Esophagus squamous epithelium (tissue), 5 donors: ENCODE measurements at places on chromosomes 16 and 17.
A peak's percentile ranks its signal among the peaks of the same experiment; 100 is the strongest.

DNA sequence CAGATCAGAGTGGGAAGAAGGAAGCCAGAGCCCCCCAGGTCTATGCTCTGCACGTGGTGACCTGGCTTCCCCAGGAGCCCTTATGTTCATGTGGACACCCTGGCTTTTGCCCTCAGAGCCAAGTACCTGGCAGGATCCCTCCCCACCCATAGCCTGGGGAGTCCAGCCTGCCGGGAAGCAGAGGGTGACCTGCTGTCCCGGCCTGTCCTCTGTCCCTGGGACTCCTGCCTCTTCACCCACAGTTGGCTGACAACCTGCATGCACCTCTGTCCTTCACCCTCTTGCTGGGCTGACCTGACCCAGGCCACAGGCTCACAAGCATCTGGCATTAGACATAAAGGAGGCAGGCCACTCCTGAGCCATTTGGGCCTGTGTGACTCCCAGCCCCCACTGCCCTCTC is 60.2 kb downstream of the SMPD3 start:
- no peak for DNase-seq
- H3K4me3 ChIP-seq: no peak overlapping the region
- H3K36me3 ChIP-seq: no peaks in the 10 kb centered on the region
- peaks cover 12% of the 10 kb centered on the region for H3K4me1 ChIP-seq
- H3K27me3 ChIP-seq: no peaks in the 10 kb centered on the region

DNA sequence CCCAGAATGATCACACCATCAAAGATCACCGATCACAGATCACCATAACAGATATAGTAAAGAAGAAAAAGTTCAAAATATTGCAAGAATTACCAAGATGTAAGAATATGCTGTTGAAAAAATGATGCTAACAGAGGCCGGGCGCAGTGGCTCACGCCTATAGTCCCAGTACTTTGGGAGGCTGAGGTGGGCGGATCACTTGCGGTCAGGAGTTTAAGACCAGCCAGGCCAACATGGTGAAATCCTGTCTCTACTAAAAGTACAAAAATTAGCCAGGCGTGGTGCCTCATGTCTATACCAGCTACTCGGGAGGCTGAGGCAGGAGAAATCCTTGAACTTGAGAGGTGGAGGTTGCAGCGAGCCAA is 53.2 kb downstream of the CPPED1 start:
- no peak for DNase-seq
- H3K27ac ChIP-seq: no peak overlapping the region
- no peaks in the 10 kb centered on the region for H3K36me3 ChIP-seq
- no peaks in the 10 kb centered on the region for H3K4me1 ChIP-seq
- H3K27me3 ChIP-seq: no peaks in the 10 kb centered on the region

- no peak for DNase-seq
- H3K27me3 ChIP-seq: no peaks in the 10 kb centered on the region
- peaks cover 20% of the 10 kb centered on the region for H3K36me3 ChIP-seq
- no peak overlapping the region for H3K27ac ChIP-seq
- no peaks in the 10 kb centered on the region for H3K4me1 ChIP-seq
Observed at GRCh38 chr17:35692512-35693210, 38.8 kb upstream of the RASL10B start.

- no peaks in the 10 kb centered on the region for H3K36me3 ChIP-seq
- no peaks in the 10 kb centered on the region for H3K4me1 ChIP-seq
- no peaks in the 10 kb centered on the region for H3K27me3 ChIP-seq
- no peak overlapping the region for H3K4me3 ChIP-seq
- H3K27ac ChIP-seq: no peak overlapping the region
Observed at GRCh38 chr17:10271106-10271562, 72.7 kb upstream of the GAS7 start.

DNA sequence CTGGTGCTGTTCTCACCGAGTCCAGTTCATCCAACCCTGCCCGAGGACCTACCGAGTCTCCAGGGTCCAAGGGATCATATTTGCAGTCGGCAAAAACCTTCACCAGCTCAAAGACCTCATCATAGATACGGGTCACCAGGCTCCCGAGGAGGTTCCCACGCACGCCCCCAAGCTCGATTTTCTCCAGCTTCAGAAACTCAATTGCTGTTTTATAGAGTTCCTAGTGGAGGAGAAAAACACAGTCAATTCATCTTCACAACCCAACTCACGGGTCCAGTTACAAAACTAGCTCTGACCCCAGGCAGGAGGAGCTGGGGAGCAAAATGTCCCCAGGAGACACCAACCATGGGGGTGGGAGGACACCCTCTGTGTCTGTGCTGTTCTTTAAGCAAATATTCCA is 10.2 kb downstream of the DNAH17 start:
- no peak overlapping the region for H3K27ac ChIP-seq
- H3K4me1 ChIP-seq: peaks cover 8% of the 10 kb centered on the region
- no peak for DNase-seq
- H3K36me3 ChIP-seq: no peaks in the 10 kb centered on the region
- peaks cover 40% of the 10 kb centered on the region for H3K27me3 ChIP-seq

GRCh38 chr17:63222655-63223054 is 223.5 kb downstream of the CYB561 start:
- no peaks in the 10 kb centered on the region for H3K27me3 ChIP-seq
- no peaks in the 10 kb centered on the region for H3K4me1 ChIP-seq
- no peak overlapping the region for H3K27ac ChIP-seq

DNA sequence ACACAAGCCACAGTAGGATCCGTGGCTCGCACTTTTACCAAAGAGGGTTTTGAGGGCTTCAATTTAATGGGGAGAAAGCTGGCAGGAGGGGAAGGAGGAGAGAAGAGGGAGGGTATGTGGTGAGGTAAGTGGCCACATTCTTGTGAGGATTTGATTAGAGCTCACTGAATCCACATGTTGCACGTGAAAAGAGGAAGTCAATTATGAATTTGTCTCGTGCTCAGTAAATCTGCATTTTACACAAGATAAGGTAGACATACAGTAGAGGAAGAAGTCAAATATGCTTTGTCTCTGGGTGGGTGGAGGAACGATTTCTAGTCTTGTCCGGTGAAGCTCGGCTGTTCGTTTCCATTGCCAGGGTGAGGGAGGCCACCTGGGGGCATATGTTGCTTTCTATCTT is 862 bp downstream of the ZNF232 start:
- H3K4me3 ChIP-seq: peak overlapping the region; percentile 68
- no peak overlapping the region for H3K27ac ChIP-seq
- peaks cover 3% of the 10 kb centered on the region for H3K36me3 ChIP-seq
- peaks cover 17% of the 10 kb centered on the region for H3K27me3 ChIP-seq
- DNase-seq: no peak
- peaks cover 3% of the 10 kb centered on the region for H3K4me1 ChIP-seq

GRCh38 chr17:55343900-55344513 is 77.6 kb downstream of the MMD start:
- peaks cover 14% of the 10 kb centered on the region for H3K4me1 ChIP-seq
- H3K27ac ChIP-seq: no peak overlapping the region
- no peak for DNase-seq
- no peaks in the 10 kb centered on the region for H3K36me3 ChIP-seq

- DNase-seq: no peak
- H3K4me1 ChIP-seq: peaks cover under 1% of the 10 kb centered on the region
- H3K4me3 ChIP-seq: no peak overlapping the region
- peaks cover 58% of the 10 kb centered on the region for H3K36me3 ChIP-seq
- H3K27ac ChIP-seq: no peak overlapping the region
Observed at GRCh38 chr16:67571981-67572431, 9.7 kb downstream of the CTCF start.

DNA sequence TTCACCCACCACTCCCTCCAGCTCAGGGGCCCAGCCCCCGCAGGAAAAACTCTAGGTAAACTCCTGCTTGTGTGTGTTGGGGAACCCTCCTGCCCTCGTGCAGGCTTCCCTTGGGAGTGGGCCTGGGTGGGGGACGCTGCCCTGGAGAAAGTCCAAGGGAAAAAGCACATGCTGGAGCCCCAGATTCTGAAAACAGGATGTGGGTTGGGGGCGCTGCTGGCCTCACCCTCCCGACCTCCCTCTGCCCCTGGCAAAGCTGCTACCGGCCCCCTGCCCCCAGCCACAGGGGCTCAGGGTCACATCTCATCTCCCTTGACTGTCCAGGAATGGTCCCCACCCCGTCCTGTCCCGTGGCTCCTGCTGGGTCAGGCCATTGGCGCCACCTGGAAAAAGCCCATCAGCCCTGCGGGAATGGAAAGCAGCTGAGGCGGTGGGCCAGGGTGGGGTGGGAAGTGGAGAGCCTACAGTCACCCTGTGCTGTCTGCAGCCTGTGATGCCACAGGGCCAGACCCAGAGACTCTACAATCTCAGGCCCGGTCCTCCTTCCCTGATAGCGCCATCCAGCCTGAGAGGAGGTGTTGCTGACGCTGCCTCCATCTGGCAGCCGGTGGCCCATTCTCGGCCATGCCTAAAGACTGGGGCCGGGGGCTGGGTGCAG is 2.5 kb upstream of the GJD3 start:
- no peaks in the 10 kb centered on the region for H3K27me3 ChIP-seq
- H3K4me1 ChIP-seq: peaks cover 27% of the 10 kb centered on the region

DNA sequence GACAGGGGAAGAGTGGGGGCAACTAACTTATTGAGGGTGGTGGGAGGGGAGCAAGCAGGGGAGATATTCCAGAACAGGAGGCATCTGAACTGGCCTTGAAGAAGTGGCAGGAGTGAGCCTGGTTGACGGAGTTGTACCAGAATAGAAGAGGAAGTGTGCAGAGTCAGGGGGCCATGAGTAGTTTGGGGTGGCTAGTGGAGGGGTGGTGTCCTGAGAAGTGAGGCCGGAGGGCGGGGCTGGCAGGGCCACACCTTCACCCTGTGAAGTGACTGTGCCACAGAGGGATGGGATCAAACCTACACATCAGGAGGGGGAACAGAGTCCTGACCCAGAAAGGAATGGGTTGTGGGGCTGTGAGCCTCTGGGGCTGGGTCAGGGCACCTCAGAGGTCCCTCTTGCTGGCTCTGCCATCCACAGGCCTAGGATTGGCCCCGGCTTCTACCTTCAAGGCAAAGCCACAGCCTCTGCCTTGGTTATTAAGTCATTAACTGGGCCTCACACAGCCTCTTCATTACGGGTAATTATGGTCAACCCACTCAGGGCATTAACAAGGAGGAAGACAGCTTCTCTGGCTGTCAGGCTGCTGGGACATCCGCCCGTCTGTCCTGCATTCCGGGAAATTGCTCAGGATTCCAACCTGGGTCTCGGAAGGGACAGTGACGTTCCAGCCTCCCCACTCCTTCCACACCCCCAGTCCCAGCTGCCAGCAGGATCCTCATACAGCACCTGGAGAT is 12.7 kb downstream of the SPNS2 start:
- H3K27me3 ChIP-seq: no peaks in the 10 kb centered on the region
- H3K36me3 ChIP-seq: no peaks in the 10 kb centered on the region
- H3K27ac ChIP-seq: peak overlapping the region; percentile 41

GRCh38 chr17:68710976-68711375 is 109.8 kb upstream of the FAM20A start:
- no peak for DNase-seq
- peaks cover 8% of the 10 kb centered on the region for H3K4me1 ChIP-seq
- no peaks in the 10 kb centered on the region for H3K36me3 ChIP-seq

DNA sequence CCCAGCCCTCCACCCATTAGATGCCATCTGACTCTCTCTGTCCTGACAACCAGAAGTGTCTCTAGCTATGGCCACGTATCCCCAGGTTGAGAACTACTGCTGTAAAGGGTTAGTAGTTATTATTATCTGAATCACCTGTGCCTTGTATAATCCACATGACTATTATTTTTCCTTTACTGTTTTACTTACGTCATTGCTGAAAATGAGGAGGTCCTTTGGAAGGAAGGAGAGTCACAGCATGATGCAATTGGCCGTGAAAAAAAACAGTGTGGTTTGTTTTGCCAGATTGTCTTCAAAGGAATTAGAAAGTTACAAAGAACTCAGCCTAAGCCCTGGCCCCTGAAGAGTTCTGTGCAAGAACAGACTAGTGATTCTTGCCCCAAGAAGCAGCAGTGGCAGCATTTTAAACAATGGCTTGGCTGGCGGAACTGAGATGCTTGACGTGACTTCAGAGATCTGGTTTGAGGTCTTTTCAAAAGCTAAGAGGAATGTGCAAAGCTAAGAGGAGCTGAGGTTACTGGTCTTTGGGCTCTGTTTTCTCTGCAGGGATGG is 413.3 kb upstream of the EEF2KMT start:
- no peak overlapping the region for H3K4me3 ChIP-seq
- no peak overlapping the region for H3K27ac ChIP-seq
- H3K36me3 ChIP-seq: no peaks in the 10 kb centered on the region
- no peak for DNase-seq

- no peak overlapping the region for H3K4me3 ChIP-seq
- no peaks in the 10 kb centered on the region for H3K27me3 ChIP-seq
- DNase-seq: no peak
- no peak overlapping the region for H3K27ac ChIP-seq
- no peaks in the 10 kb centered on the region for H3K4me1 ChIP-seq
- H3K36me3 ChIP-seq: no peaks in the 10 kb centered on the region
Observed at GRCh38 chr16:85959686-85960085, 60.7 kb downstream of the IRF8 start.

GRCh38 chr17:46851029-46851741 is at the start of gene WNT9B:
Gene WNT9B (plus strand): TSS chr17:46851583. CDS start chr17:46851639, 56 bp downstream.
- no peak for DNase-seq
- peaks cover 6% of the 10 kb centered on the region for H3K4me1 ChIP-seq
- no peaks in the 10 kb centered on the region for H3K27me3 ChIP-seq
- H3K4me3 ChIP-seq: peak within 1 kb of the TSS; percentile 51

- no peak within 1 kb of the TSS for H3K27ac ChIP-seq
- H3K4me3 ChIP-seq: no peak within 1 kb of the TSS
- H3K27me3 ChIP-seq: peaks cover 9% of the 10 kb centered on the region
- no peak for DNase-seq
Observed at GRCh38 chr17:66834919-66835454, at the start of gene CACNG5. Gene CACNG5 (plus strand): TSS chr17:66835117. CDS start chr17:66877333, 42,216 bp downstream.

DNA sequence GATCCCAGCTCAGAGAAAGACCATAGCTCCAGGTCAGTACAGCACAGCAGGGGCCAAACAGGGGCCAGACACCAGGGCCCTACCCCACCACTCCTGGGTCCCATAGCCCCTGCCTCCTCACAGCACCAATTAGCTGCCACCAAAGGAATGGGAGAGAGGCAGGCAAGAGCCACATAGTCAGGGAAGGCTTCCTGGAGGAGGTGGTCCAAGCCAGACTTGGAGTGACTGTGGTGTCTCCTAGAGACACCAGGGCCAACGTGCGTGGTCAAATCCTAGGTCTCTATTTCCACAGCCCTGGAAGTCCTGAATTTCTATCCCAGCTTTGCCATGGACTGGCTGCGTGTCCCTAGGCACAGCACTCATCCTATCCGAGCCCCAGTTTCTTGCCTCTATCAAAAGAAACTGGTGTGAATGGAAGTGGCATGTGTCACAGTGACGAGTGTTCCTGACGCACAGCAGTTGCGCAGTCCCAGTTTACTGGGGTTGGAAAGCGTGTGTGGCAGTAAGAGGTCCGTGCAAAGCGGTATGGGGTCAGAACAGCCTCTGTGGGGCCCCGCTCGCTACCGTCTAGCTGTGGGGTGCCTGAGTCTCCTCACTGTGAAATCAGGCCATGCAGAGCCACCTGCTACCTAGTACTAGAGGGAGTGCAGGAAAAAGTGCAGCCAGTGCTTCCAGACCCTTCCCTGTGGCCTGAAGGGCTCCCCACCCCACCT is 23.5 kb downstream of the KCNJ12 start:
- H3K27ac ChIP-seq: no peak overlapping the region
- no peak overlapping the region for H3K4me3 ChIP-seq
- peaks cover 15% of the 10 kb centered on the region for H3K4me1 ChIP-seq
- no peak for DNase-seq

- peak overlapping the region; percentile 46 for H3K27ac ChIP-seq
- no peak for DNase-seq
- H3K36me3 ChIP-seq: no peaks in the 10 kb centered on the region
- peaks cover 17% of the 10 kb centered on the region for H3K4me1 ChIP-seq
Observed at GRCh38 chr16:87369117-87369765, 14.3 kb downstream of the FBXO31 start.

GRCh38 chr17:41563607-41564170 is 8.2 kb downstream of the KRT9 start:
- no peak overlapping the region for H3K27ac ChIP-seq
- no peaks in the 10 kb centered on the region for H3K27me3 ChIP-seq
- no peaks in the 10 kb centered on the region for H3K36me3 ChIP-seq
- no peaks in the 10 kb centered on the region for H3K4me1 ChIP-seq
- no peak for DNase-seq
- no peak overlapping the region for H3K4me3 ChIP-seq
